A375 (cell line): ENCODE measurements at places on chromosomes 1 and 21. TPM values are rescaled to one million over a fixed set of nuclear protein-coding genes. Genes with fewer than 3 reads are reported as not detected.

SELP gene
- total RNA-seq: not detected in 2 replicates

LCE1E gene
- total RNA-seq: not detected in 2 replicates

RGS8 gene
- total RNA-seq: 0.04 and 0.11 TPM in 2 replicates

OSCP1 gene
- total RNA-seq: 7.0 and 8.4 TPM in 2 replicates

TSPAN2 gene
- total RNA-seq: 0.15 and 0.42 TPM in 2 replicates

NTMT2 gene
- not detected in 2 replicates for total RNA-seq

SPATA45 gene
- not detected in 2 replicates for total RNA-seq

SLC9C2 gene
- total RNA-seq: 0.41 TPM in 1 of 2 replicates, not detected in the other

GUCA2B gene
- not detected in 2 replicates for total RNA-seq

LDLRAD1 gene
- total RNA-seq: not detected in 2 replicates

CTH gene
- total RNA-seq: 23.1 and 26.4 TPM in 2 replicates

MYBPH gene
- total RNA-seq: not detected in 2 replicates

PRAMEF1 gene
- total RNA-seq: not detected in 2 replicates
